CD4-positive, alpha-beta T cell treated with Interleukin-17A for 1 hour (primary cell): ENCODE measurements at places on chromosomes 16 and 17.

DNA sequence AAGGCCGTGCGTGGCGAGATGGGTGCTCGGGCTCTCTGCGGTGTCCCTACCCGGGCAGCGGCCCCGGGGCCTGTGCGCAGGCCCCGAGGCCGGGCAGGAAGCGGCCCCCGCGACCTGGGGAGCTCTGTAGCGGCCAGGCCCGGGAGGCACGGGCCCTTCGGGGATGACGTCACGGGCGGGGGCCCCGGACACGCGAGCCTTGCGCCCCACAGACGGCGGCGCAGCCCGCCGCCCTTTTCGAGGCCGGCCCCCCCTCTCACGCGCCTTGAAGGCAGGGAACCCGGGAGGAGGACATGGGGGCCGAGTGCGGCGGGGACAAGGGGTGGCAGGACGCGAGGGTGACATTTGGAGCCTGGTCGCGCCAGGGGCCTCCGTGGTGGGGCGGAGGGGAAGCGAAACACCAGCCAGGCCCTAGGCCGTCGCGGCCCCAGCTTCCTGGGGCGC is 1.1 kb downstream of the RAI1 start:
- peak; percentile 59 for DNase-seq

GRCh38 chr17:79832218-79833109 is 6.8 kb downstream of the CBX4 start:
- DNase-seq = no peak

GRCh38 chr17:82805254-82805653 is 34.6 kb downstream of the ZNF750 start:
- DNase-seq = no peak

DNA sequence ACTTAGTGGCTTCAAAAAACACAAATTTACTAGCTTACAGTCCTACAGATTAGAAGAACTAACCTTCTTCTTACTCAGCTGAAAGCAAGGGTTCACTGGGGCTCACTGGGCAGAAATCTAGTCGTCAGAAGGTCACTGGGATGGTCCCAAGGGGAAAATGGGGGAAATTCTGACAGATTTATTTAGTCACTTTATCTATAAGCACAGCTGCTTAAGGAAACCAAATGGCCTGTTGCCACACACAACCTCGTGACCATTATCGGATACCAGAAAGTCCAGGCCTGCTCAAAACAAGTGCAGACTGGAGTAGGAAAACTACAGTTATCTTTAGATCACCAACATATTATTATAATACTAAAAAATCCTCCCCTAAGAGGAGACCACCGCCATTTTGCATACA is 374.6 kb upstream of the ASIC2 start:
- no peak for DNase-seq

DNA sequence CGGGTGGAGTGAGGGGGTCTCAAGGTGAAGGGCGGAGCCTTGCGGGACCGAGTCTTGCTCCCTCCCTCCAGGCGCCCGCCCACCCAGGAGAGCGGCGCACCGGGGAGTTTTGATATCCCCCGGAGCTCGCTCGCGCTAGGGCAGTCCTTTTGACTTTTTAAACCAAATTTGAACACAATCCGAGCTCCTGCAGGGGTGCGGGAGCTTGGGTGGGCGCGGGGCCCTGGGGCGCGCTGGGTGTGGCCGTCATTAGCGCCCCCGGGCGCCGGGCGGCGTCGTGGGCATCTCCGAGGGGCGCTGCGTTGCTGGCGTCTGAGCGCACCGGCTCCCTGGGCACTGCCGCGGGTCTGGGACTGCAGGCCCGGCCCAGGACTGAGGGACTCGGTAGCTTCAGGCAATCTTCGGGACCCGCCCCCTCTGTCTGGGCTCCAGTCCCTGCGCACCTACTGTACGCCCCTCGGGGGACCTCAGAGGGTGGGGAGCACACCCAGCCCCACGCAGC is 10.9 kb downstream of the MAF start:
- DNase-seq = no peak

- DNase-seq = no peak
These were observed 159.6 kb downstream of the PRKCA start for GRCh38 chr17:66462010-66462409.
